ENCODE measurements at places on chromosomes 1 and 21.
A peak's percentile ranks its signal among the peaks of the same experiment; 100 is the strongest.

- DNase-seq: peak; percentile 71
Observed at GRCh38 chr1:93021539-93022134, 57.4 kb upstream of the MTF2 start.

DNA sequence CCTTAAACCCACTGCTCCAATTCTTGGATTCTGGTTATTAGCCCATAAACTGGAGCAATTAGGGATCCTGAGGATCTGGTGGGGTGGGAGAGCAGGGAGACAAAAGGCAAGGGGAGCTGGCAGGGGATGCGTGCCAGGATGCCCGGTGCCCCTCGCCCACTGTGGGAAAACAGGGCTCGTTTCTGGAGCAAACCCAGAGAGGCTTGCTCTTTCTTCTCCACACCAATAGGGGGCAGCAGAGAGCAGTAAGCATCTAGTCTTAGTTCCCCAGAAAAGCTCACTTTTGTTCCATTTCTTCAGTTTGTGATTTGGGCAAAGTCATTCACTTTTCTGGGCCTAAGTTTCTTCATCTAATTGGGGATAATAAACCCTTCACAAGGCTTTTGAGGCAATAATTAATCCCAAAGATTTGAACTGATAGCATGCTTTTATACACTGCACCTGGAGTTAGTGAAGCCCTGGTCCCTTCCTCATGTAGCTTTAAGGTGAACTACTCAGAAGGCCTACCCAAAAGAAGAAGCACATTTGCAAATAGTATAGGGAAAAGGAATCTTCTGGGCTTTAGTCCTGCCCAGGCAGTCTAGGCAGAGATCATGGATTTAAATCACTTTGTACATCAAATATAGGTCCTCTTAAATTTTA, 160.6 kb upstream of the USP24 start:
- peak; percentile 68 for DNase-seq

- no peak for DNase-seq
Observed at GRCh38 chr1:246482805-246483568, 24.1 kb downstream of the SMYD3 start.

DNA sequence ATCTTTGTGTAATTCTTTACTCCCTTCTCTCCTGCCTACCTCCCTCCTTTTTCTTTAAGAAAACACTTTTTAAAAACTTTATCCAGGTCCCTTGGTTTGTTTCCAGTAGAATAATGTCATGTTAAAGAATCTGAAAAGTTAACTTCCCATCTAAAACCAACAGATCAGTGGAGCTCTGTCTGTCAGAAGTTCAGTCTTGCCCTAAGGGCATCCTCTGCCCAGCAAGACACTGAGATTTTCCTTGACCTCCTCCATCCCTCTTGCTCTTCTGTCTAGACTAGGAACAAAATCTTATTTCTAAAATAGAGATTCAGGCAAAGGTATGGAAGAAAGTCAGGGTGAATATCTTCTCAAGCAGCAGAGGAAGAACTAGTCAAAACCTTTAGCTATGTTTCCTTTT, 5.7 kb upstream of the GNL2 start:
- no peak for DNase-seq

DNA sequence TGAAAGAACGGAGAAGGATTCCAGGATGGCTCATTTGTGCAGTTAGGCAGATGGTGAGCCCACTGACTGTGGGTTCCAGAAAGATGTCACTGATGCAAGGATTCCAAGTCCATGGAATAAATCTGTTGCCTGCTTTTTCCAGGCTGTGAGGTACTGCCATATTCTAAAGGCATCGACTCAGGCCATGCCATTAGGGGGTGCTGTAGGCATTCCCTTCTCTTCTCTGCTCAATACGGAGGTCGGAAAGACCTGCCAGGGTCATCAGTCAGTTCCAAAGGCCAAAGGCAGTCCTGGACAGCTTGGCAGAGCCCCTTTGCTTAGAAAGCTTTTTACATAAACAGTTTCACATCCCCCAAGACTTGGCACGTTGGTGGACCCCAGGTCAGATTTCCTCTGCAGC, 31.7 kb upstream of the TMEM125 start:
- DNase-seq: peak; percentile 80

DNA sequence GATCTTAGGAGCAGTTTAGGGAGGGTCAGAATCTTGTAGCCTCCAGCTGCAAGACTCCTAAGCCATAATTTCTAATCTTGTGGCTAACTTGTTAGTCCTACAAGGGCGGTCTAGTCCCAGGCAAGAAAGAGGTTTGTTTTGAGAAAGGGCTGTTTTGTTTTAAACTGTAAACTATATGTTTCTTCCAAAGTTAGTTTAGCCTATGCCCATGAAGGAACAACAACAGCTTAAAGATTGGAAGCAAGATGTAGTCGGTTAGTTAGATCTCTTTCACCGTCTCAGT, 62.0 kb downstream of the SLC16A1 start:
- no peak for DNase-seq

DNA sequence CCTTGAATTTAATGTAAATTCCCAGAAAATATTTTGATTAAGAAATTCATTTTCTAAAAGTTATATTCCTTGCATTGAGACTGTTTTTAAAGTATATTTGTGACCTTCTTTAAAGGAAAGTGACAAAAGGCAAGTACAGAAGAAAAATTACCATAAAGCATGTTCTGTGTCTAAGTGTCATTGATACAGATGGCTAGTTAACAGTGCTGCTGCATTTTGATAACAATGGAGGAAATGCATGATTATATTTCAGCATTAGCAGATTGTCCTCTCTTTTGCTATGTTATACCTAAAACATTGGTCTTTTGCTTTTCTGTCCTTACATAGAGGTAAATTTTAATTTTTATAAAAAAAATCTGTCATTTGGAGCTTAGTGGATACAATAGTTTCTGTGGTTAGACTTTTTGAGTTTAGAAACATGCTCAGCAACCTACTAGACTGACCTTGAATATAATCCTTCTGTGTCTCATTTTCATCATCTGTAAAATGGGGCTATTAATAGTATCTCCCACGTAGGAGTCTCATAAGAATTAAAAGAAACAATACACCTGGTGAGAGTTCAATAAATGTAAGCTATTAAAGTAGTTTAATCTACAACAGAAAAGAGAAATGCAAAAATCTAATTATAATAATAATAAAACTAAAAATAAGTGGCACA, 51.1 kb upstream of the RGS21 start:
- DNase-seq: no peak

DNA sequence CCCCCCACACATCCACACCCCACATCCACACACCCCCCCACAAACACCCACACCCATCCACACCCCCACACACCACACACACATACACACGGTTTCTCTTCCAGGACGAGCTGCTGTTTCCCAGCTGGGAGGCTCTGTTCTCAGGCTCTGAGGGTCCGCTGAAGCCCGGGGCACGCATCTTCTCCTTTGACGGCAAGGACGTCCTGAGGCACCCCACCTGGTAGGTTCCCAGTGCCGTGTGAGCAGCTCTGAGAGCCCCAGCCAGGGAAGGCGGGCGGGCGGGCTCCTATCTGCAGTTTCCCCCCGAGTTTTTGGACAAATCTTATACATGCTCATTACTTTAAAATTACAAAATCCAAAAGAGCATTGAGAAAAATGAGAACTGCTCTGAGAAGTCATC, 31.2 kb downstream of the SLC19A1 start:
- DNase-seq: no peak

DNA sequence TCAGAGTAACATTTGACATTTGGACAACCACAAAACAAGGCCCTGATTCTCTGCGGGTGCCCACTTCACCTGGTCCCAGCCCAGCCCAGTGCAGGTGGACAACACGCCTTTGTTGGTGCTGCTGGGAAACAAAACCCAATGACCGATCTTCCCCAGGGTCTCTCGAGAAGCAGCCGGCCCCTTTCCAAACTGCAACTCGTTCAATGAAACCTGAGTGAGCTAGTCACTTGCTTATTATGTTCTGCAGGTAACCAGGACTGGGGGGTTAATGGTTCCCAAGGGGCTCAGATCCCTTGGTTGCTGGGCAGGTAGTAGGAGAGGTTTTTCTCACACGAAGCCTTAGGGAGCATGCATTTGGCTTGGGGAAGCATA, 42.9 kb downstream of the ABCG1 start:
- DNase-seq: no peak

DNA sequence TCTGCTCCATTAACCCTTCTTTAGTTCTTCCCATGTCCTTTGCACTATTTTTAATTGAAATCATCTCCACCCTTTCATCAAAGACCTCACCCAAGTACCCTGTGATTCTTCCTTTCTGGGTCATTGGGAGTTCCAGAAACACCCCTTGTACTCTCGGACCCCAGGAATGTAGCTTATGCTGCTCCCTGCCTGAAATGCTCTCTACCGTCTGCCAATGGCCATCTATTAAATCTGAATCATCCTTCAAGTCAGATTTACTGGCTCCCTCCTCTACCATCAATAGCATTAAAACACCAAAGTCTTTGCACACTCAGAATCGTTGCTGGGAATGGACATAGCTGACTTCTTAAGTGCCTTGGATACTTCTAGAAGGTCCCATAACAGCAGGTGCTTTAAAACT, 73.2 kb upstream of the GADD45A start:
- DNase-seq: no peak

- DNase-seq: peak; percentile 20
Observed at GRCh38 chr1:64220241-64220640, 16.8 kb downstream of the UBE2U start.

DNA sequence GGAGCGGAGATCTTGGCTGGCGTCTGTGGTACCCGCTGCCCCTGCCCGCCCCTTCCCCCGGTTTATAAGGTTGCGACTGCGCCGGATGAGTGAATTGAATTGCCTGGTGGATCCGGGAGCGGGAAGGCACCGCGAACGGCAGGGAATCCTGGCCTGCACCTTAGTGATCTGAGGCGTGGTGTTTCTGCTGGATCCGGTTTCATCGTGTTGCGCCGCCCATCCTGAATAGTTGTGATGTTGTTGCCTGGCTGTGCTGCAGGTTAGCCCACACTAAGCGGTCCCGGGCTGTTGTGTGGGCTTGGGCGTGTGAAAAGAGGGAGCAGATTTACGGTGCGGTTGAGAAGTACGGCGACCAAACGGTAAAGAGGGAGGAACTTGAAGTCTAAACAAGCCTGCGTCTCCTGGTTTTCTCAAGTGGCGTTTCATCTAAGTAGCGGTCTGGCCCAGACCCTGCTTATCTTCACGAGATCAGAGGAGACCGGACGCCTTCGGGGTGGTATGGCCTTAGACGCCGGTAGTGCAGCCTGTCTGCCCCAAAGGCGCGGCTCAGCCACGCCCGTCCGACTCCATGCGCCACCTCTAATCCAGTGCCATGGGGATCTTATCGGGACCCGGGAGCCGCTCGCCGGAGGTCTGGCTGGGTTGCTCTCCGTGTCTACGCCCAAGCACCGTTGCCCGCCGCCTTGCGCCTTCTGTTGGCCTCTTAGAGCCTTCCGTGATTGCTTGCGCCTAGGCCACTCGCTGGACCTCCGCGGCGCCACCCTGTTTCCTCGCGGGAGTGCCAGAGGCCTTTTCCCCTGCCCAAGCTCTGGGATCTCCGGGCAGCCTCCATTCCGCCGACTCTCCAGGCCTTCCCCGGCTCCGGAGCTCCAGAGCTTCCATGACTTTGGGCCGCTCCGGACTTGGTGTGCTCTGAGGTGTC, 87.5 kb upstream of the RHOU start:
- peak; percentile 56 for DNase-seq

DNA sequence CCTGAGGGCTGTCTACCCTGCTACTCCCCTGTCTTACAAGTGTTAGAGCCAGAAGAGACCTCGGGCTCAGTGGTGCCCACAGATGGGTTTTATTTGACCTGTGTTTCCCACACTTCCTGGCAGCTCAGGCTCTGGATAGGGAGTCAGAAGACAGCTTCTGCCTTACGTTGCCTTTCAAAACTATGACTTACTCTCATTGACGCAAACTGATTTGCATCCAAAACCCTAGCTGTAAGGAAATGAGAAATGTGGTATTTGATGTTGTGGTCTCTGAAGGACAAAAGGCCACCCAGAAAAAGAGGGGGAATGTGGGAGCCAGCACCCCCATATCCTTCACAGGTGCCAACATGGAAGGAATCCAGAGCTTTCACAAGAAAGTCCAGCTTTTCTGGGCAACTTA, 180.2 kb downstream of the ATG4C start:
- DNase-seq: no peak

GRCh38 chr1:50295566-50295965, 127.7 kb downstream of the DMRTA2 start:
- no peak for DNase-seq

DNA sequence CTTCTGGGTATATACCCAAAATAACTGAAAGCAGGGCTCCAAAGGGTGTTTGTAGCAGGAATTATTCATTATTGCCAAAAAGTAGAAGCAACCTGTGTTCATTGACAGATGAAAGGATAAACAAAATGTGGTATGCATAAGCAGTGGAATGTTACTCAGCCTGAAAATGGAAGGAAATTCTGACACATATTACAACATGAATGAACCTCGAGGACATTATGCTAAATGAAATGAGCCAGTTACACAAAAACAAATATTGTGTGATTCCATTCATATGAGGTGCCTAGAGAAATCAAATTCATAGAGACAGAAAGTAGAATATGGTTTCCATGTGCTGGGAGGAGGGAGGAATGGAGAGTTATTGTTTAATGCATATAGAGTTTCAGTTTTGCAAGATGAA, 86.3 kb upstream of the ARTN start:
- no peak for DNase-seq

- no peak for DNase-seq
Observed at GRCh38 chr1:18288722-18289121, 181.1 kb downstream of the IGSF21 start.

All from fibroblast of pulmonary artery (primary cell).